Ureter (tissue), 1 donor: ENCODE measurements at places on chromosomes 4 and X. TPM values are rescaled to one million over a fixed set of nuclear protein-coding genes. Genes with fewer than 3 reads are reported as not detected.

DNA sequence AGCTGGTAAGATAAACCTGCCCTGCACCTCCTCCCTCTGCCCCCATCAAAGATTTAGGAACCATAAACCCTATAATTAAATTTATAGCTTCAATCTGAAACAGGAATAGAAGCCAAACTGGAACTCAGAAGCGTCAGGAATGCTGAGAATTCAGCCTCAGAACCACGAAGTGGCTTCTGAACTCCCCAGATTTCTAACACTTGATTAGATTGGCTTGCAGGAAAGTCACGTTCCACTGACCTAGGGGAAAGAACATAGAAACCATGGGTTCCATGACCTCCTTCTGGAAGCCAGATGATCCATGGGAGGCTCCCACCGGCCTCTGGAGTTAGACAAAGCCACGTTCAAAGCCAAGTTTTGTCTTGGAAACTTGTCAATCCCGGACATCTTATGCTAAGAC, 356.5 kb downstream of the MID1IP1 start:
- no peak for DNase-seq

GRCh38 chr4:121789960-121790829, 10.9 kb upstream of the EXOSC9 start:
- DNase-seq, result no peak

GRCh38 chr4:168743601-168744000, 246.7 kb downstream of the PALLD start:
- no peak for DNase-seq

DNA sequence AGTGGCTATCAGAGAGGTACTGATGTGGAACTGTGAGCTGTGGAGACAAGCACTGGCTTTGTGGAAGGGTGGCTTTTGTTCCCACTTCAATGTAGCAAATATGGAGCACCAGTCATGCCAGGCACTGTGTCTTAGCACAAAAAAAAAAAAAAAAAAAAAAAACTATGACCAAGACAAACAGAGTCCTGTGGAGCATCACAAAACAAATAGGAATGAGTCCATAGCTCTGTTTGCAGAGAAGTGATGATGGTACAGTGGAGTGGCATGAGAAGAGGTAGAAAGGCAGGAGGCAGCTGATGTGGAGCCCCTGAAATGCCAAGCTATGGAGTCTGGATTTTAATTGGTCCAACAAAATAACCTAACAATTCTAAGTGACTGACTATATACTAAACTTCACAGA, 116.9 kb downstream of the RAB28 start:
- no peak for DNase-seq

HMX1 gene
- not detected for total RNA-seq

DNA sequence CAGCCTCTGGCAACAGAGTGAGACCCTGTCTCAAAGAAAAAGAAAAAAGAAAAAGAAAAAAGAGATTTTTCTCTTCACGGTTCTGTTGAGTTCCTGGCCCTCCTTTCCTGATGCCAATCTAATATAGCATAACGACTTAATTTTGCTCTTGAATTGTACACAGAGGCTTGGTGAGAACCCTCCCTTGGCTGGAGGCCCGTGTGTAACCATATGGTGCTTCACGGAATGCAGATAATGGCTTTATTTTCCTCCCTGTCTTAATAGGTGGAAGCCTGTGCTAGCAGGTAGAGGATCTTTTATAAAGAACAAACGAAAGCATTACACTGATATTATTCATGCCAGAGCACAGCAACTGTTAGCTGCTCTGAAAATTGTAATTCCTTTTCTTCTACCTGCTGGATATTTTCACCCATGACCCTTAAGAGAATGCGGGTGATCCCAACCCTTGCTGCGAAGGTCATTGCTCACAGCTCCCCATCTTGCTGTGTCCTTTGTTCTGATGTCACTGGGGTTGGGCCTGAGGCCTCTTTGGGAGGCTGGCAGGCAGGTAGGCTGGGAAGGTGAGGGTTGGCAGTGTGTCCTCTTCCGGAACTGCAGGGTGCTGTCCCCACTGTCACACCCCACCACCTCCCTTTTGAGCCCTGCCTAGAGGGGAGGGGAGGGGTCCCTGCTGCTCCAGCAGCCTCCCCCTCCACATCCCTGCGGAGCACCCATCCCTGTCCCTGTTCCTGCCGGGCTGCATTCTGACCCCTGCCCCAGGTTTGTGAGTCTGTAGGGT, 83.8 kb upstream of the STOX2 start:
- DNase-seq, result no peak

DNA sequence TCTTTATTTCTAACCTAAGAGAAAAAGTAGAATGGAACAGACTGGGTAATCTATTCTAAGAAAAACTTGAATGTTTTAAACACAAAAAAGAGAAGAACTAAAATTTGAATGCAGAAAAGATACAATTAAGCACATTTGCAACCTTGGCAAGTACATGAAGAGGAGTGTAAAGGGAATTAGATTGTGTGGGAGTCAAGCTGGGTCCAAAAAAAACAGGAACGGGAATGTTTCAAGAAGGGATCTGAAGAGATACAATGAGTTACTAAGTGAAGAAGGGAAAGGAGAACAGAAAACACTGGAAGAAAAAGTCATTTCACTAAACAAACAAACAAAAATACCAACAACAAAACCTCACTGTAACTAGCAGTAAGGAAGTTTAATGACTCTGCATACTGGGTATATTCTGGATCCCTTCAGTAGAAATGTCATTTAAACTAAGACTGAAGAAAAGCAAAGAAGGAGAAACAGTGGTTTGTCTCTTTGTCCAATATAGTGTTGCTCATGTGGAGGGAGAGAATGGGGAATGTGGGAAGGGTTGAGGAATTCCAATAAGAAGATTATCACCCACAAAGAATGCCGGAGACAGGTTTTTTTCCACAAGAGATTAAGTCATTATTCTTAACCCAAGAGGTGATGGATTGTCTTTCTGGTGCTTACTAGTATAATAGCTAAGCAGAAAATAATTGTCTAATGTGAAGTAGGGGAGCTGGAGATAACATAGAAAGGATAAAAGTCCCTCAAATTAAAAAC, 50.4 kb upstream of the PTPN13 start:
- DNase-seq, result no peak

IL1RAPL2 gene
- total RNA-seq, result 8.3 TPM

HNRNPH2 gene
- total RNA-seq, result 64.0 TPM

GRCh38 chr4:159455675-159456237, 352.9 kb downstream of the RAPGEF2 start:
- DNase-seq, result no peak

WNK3 gene
- total RNA-seq, result 10.0 TPM

- DNase-seq, result no peak
These were observed 168.4 kb upstream of the GK2 start for GRCh38 chr4:79576429-79576753.

DNA sequence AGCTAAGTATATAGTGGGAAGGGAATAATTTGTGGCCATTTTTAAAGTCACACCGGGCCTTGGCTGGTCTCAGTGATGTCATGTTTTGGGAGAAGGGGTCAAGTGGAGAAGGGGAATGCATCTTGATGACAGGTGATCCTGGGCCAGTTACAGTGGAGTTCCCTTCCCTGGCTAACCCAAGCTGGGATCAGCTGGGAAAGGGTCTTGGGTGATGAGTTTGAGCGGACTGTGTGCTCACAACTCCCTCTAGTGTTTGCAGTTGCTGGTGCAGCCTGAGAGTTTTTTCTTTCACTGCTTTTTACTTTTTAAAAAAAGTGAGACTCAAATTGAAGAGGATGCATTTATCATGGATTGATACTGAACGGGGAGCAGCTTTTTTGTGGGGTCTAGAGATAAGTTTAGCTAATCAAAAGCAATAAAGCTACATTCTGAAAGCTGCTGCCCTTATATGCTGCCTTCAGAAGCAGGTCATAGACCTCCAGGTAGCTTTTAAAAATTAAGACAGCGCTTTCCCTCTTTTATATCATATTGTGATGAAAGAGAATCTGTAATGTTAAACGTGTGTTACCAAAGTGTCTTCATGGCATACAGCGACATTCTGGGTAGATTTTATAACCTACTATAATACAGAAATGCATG, 164.7 kb downstream of the DCLK2 start:
- DNase-seq, result no peak

GNRHR gene
- total RNA-seq, result not detected

MAP3K15 gene
- total RNA-seq, result not detected

BEND4 gene
- total RNA-seq, result 0.18 TPM

GRCh38 chr4:137417676-137418075, 114.6 kb downstream of the PCDH18 start:
- no peak for DNase-seq

DNA sequence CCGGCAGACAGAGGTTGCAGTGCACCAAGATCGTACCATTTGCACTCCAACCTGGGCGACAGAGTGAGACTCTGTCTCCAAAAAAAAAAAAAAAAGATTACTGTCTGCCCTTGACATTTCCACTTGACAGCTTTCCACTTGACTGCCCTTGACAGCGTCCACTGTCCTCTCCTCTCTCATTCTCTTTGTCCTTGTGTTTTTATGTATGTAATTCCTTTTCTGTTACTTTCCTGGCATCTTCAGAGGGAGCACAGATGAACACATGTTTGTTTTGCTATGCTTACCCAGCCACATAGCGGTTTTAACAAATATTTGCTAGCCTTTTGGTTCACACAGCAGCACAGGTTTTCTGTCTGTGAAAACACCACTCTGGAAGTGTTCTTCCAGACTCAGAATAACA, 26.2 kb downstream of the SYAP1 start:
- no peak for DNase-seq

GRCh38 chr4:113499166-113499565, 262.4 kb downstream of the CAMK2D start:
- no peak for DNase-seq

DNA sequence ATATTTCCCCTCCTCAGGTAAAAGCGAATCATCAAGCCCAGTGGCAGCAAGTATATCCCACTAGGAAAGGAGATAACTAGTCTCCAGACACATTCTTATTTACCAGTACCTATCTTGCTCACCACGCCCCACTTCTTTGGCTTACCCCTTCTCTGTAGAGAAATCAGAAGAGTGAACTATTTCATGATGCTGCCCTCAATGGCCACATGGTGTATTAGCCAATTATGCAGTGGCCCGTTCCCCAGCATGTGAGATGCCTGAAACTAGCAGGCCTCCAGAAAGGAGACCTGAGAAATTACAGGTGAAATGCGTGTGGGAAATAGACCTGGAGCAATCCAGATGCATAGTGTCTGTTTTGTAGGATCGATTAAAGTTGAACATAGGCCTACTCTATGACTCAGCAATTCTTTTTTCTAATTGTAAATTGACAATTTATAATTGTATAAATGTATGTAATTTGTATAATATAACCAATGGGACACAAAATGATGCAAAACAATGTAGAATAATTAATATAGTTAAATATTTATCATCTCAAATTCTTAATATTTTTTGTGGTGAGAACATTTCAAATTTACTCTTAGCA, 87.3 kb downstream of the CXCL13 start:
- DNase-seq, result no peak
